Bone marrow (tissue), 2 donors: ENCODE measurements at places on chromosomes 7 and 10.

- DNase-seq = no peak
Measured at GRCh38 chr7:105173586-105173985, 159.6 kb downstream of the KMT2E start.

DNA sequence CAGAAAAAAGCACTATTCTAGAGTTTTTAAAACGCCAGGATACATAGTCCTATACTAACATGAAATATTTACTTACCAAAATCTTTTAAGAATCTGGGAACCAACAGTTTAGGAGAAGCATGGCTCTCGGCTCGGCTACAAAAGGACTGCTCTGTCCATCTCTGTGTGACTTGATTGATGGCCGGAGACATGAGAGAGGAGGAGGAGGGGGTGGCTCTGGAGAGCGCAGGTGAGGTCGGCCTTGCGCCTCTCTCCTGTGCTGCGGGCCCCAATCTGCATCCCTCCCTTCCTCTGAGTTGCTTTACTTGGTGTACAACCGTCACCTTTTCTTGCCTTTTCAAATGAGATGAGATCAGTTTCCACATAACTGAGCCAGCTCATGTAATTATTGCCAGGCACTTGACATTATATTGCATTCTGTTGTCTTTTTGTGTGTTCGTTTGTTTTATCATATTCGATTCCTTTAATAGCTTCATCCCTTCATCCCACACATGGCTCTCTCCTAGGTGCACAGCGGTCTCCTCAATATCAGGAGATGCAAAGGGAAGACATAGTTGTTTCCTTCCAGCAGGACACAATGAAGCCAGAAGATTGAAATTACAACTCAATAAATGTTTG is 87.8 kb upstream of the KLF6 start:
- DNase-seq = no peak

DNA sequence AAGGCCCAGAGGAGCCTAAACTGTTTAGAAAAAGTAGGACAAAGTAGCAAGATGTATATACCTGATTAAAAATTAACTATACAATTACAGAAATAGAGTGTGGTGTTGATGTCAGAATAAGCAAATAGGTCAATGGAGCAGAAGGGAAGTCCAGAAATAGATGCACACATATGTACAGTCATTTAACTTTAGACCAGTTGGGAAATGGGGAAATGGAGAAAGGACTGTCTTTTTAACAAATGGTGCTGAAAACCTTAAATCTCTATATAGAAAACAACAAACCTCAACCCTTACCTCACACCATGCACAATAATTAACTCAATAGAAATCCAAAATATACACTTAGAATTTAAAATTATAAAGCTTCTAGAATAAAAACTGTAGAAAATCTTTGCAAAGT is 72.2 kb downstream of the CH25H start:
- DNase-seq = no peak

GRCh38 chr7:150439967-150440366 is 10.5 kb upstream of the GIMAP8 start:
- peak; percentile 39 for DNase-seq

- DNase-seq = no peak
Measured at GRCh38 chr10:92664322-92664721, 25.4 kb upstream of the HHEX start.

- DNase-seq = no peak
Measured at GRCh38 chr7:2271273-2272026, 29.4 kb downstream of the NUDT1 start.

GRCh38 chr10:35421553-35422178 is 85.4 kb downstream of the CCNY start:
- DNase-seq = no peak
